Transverse colon (tissue), 4 donors: ENCODE measurements at places on chromosomes 4 and X. TPM values are rescaled to one million over a fixed set of nuclear protein-coding genes. Genes with fewer than 3 reads are reported as not detected.

UNC5C gene
- total RNA-seq, result 4.8 TPM

GRCh38 chr4:117479673-117480072, 394.3 kb upstream of the TRAM1L1 start:
- H3K27ac ChIP-seq, result no peak overlapping the region
- no peaks in the 10 kb centered on the region for H3K27me3 ChIP-seq
- H3K36me3 ChIP-seq, result no peaks in the 10 kb centered on the region
- no peak overlapping the region for H3K4me3 ChIP-seq
- H3K4me1 ChIP-seq, result no peaks in the 10 kb centered on the region
- no peak for DNase-seq

DNA sequence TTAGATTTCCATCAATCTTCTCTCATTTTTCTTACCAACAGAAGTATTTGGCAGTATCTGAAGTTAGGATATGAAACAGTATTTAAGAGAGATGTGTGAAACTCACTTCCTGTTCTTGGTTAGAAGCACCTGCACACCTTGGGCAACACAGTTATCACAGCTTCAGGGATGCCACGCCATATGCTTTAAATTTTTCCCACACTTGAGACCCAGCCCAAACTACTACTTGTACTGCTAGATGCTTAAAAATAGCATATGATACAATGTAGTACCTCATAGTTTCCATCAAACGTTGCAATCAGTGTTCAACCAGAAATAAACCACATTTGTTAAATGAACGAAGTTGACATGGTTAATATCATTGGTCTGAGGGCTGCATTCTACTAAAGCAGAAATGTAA, 725.1 kb upstream of the FRG1 start:
- H3K27me3 ChIP-seq, result no peaks in the 10 kb centered on the region
- no peak overlapping the region for H3K4me3 ChIP-seq
- H3K27ac ChIP-seq, result no peak overlapping the region
- no peak for DNase-seq

- H3K4me1 ChIP-seq, result peaks cover 4% of the 10 kb centered on the region
- H3K27me3 ChIP-seq, result no peaks in the 10 kb centered on the region
- DNase-seq, result no peak
- H3K36me3 ChIP-seq, result no peaks in the 10 kb centered on the region
- H3K27ac ChIP-seq, result no peak overlapping the region
Measured at GRCh38 chrX:3690140-3690539, 23.3 kb downstream of the PRKX start.

RAB41 gene
- total RNA-seq, result not detected
